Activated naive CD8-positive, alpha-beta T cell treated with anti-CD3 and anti-CD28 coated beads, Interleukin-2, amount 10 ng/mL, durations not matched to agents 7 days and 5 days (primary cell): ENCODE measurements at places on chromosomes 3 and 15. TPM values are rescaled to one million over a fixed set of nuclear protein-coding genes. Genes with fewer than 3 reads are reported as not detected.

GRCh38 chr15:68627476-68627875, 48.7 kb downstream of the CORO2B start:
- DNase-seq, result no peak

DNA sequence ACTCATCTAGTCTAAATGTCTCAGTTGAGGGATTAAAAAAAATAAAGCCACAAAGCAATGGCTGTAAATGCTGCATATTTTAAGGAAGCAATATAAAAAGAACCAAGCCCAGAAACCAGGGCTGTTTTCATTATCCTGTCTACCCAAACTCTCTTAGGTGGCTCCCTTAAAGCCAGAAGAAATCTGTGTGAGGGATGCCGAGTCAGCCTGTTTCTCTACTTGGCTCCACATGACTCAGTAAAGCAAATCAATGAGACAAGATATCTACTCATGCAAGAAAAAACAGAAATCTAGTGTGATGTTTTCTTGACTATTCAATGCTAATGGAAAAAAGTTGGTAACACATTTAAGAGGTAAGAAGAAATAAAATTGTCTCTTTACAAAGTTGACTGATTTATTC, 296.2 kb downstream of the ZBTB20 start:
- no peak for DNase-seq

DNA sequence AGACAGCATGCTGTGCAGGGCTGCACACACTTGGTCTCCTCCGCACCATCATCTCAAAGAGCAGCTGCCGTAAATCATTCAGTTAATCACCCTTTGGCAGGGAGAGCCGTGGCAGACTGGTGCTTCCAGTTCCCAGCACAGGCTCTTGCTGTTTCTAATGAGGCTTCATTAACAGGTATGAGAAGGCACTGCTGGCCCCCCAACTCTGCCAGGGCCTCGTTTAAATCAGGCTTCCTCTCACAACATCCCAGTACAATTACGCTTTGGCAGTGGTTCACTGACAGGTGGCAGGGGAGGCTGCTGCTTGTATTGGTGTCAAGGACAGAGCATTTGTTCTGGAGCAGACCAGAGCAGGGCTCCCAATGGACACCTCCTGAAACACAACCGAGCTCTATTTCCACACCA, 77.1 kb downstream of the BFSP2 start:
- no peak for DNase-seq

- no peak for DNase-seq
Measured at GRCh38 chr3:51176923-51177322, 208.2 kb upstream of the MANF start.

DNA sequence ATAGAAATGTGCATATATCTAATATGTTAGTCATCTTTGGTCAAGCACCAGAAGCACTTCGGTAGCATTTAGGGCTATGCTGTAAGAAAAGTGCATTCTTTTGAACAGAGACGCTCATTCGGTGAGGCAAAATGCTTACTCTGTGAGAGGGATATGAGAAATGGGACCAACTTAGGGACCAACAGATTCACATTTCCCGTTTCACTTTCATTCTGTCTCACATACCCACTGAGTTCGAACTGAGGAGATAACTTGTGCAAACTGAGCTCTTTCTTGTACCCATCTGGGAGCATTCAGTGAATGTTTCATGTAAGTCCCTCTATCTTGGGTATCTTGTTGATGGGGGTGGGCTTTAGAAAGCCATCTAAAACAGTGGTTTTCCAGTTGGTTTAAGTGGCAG, 135.3 kb downstream of the FEZF2 start:
- no peak for DNase-seq

The SLC38A3 gene
- total RNA-seq, result not detected

The PLA1A gene
- total RNA-seq, result 0.19 TPM
